ENCODE measurements at places on chromosomes 16 and 17. TPM values are rescaled to one million over a fixed set of nuclear protein-coding genes. Genes with fewer than 3 reads are reported as not detected.

DNA sequence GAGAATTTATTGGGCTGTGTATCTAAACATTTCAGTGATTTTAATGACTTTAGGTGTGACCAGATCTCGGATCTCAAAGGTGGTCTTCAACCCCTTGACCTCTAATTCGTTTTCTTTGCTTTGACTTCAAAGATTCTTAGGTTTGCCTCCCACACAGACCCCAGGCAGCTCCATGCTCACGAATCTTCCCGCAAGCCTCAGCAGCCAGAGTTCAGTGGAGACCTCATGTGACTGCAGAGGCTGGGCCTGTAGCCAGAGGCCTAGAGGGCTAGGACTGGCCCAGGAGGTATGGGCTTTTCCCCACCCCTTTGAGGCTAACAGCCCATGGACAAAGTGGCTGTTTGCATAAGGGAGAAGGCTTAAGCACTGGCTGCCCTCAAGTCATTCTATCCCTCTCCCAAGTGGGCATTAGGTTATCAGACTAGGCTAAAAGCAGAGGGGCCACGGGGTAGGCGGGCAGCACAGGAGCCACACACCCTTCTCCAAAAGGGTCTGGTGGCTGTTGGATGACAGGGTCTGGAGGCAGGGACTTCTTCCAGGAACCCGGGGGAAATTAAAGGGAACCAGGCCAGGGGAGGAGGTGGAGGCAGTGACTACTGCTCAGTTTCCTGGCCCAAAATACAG lies 3.0 kb downstream of the HIRIP3 start:
- DNase-seq, result no peak

DNA sequence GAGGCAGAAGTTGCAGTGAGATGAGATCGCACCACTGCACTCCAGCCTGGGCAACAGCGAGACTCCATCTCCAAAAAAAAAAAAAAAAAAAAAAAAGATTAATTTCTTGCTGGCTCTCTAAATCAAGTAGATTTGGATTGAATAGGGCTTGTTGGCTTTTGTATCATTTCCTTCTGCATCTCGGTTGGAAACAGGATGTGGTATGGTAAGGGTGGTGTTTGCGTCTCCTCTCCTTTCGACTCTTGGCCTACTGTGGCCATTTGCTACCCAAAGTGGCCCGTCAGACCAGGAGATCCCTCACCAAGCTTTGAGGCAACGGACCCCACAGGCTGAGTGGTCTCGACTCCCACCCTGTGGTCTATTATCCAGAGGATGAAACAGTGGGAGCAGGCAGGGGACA lies 168.0 kb upstream of the IRX3 start:
- no peak for DNase-seq

GRCh38 chr16:67393788-67394154 lies 473 bp upstream of the TPPP3 start:
- no peak for DNase-seq

The GRAPL gene
- not detected for total RNA-seq

The LGALS9B gene
- total RNA-seq, result not detected

DNA sequence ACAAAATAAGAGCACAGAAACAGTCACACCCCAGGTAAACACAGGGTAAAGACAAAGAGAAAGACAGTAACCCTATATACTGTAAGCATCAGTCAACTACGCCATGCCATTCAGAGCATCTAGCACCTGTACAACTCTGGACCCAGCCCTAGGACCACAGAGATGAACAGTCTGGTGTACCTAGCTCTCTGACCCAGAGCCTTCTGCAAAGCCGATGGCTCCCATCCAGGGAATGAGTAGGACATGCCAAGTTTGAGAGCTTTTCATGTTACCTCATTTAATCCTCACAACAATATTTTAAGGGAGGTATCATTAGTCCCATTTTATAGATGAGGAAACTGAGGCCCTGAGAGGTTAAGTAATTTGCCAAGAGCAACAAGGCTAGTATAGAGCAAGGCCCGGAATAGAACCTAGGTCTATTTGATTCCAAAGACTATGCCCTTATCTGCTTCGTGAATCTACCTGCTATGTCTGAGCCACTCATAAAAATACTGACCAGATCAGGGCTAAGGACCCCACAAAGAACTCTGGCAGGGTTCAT lies 3.4 kb downstream of the LYRM9 start:
- DNase-seq, result no peak

- DNase-seq, result no peak
These were observed 143.1 kb upstream of the GSE1 start for GRCh38 chr16:85469929-85470590.

The ZNF750 gene
- not detected for total RNA-seq

DNA sequence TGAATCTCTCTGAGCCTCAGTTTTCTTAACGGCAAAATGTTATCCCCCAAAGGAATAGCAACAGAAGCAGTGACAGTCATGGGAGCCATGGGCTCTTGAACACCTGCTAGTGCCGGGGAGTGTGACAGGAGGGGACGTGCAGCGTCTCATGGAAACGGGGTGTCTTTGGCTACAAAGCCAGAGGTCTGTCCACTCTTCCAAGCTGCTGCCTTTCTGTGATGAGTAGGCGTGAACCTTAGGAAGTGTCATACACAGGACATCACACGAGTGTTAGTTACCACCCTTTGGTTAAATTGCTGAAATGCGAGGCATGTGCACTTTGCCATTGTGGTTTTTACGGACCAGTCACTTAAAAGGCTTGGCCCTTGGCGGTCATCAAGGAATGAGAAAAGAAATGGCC lies 93.4 kb downstream of the IRF8 start:
- no peak for DNase-seq

- no peak for DNase-seq
These were observed 38.5 kb downstream of the TBC1D16 start for GRCh38 chr17:79997011-79997660.

The TNP2 gene
- not detected for total RNA-seq

The ANKS3 gene
- 17.9 TPM for total RNA-seq

The MT1A gene
- 2.4 TPM for total RNA-seq

GRCh38 chr16:57649443-57649751 lies 18.7 kb upstream of the ADGRG3 start:
- DNase-seq, result no peak

The CD7 gene
- 1.6 TPM for total RNA-seq

The ZPBP2 gene
- total RNA-seq, result not detected

DNA sequence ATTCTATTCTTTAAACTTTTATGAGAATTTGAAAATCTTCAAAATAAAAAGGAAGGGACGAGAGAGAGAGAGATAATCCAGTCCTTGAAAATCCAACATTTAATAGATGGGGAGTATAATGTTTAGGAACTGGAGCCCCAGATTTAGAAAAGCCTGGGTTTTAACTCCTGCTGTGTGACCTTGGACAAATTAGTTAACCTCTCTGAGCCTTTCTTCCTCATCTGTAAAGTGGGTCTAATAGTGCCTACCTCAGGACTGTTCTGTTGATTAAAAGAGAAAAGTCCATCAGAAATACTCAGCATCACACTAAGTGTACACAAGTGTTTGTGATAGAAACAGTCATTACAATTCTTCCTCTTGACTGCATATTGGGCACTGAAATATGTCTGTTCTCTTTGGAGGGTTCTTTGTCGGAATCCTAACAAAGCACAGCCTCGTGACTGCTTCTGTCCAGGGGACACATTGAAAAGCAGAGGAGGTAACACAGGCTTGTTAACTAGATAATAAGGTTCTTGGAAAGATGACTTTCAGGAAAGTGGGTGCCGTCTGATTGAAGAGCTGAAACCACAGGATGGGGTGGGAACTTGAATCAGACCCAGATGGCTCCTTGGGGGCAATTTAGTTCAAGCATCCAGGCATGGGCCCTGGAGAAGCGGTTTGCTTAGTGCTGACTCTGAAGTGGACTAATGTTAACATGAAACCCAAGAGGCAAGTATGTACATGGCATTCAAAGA lies 128.2 kb downstream of the CLEC16A start:
- no peak for DNase-seq

DNA sequence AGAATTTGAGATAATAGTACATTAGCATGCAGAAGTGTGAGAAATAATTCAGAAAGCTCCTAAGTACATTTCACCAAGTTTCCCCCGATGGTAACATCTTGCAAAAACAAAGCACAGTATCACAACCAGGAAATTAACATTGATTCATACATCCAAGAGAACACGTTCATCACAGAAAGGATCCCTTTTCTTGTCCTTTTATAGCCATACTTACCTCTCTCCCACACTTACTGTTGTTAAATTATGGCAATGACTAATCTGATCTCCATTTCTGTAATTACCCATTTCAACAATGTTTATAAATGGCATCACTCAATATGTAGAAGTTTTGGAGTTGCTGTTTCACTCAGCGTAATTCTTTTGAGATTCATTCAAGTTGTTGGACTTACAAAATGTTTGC lies 1260.0 kb downstream of the CDH8 start:
- DNase-seq, result no peak

The CSF3 gene
- 6.7 TPM for total RNA-seq

GRCh38 chr16:1131378-1131994 lies 21.4 kb upstream of the CACNA1H start:
- no peak for DNase-seq

The ACBD4 gene
- 4.4 TPM for total RNA-seq

DNA sequence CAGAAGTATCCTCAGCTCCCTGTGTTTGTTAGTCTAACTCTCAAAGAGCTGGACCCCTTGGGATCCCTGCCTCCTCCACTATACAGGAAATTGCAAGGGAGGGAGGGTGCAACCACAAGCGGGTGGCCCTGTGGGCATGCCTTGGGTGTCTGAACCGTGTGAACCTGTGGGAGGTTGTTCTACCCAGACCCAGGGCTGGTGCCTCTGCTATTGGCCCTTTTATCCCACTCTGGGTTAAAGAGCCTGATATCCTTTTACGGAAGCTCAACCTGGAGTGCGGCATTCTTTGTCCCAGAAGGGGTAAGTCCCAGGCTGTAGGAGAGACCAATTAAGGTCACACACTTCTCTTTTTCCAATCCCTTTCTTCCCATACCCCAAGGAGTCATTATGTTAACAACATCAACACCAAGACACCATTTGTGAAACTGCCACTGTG lies 53.4 kb downstream of the ARSG start:
- DNase-seq, result no peak

- DNase-seq, result no peak
These were observed 522 bp downstream of the NAGS start for GRCh38 chr17:44004761-44005526.

The MYO15A gene
- total RNA-seq, result not detected

The SLC13A2 gene
- not detected for total RNA-seq

GRCh38 chr16:64421515-64421914 lies 700.3 kb downstream of the CDH11 start:
- DNase-seq, result no peak

DNA sequence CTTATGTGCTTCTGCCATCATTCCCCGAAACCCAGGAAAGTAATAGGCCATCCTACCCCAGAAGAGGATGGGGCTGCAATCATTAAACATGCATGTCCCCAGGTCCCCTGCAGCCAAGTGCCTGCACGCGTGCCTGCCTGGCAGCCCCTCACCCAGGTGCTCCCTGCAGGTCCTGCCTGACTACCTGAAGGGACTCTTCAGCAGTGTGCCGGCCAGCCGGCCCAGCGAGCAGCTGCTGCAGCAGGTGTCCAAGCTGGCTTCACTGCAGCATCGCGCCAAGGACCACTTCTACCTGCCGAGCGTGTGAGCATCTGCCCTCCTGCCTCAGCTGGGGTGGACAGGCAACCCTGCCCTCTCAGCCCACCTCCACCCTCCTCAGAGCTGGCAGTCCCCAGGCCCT lies 16.2 kb upstream of the ALKBH5 start:
- DNase-seq, result no peak

DNA sequence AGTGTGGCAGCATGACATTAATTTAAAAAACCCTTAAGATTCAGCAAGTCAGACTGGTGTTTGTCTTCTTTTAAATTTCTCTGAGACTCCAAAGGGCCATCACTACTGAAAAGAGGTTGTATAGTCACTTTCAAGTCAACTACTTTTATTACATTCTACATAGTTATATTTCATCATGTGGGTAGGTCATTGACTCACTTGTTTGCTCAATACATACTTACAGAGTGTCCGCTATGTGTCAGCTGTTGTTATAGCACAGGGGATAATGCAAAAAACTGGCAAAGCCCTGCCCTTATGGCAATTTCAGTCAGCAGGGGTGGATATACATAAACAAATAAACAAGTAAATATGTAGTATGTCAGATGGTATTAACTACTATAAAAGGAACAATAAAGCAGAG lies 2.5 kb upstream of the MYH4 start:
- peak; percentile 76 for DNase-seq

The NOD2 gene
- 0.80 TPM for total RNA-seq

DNA sequence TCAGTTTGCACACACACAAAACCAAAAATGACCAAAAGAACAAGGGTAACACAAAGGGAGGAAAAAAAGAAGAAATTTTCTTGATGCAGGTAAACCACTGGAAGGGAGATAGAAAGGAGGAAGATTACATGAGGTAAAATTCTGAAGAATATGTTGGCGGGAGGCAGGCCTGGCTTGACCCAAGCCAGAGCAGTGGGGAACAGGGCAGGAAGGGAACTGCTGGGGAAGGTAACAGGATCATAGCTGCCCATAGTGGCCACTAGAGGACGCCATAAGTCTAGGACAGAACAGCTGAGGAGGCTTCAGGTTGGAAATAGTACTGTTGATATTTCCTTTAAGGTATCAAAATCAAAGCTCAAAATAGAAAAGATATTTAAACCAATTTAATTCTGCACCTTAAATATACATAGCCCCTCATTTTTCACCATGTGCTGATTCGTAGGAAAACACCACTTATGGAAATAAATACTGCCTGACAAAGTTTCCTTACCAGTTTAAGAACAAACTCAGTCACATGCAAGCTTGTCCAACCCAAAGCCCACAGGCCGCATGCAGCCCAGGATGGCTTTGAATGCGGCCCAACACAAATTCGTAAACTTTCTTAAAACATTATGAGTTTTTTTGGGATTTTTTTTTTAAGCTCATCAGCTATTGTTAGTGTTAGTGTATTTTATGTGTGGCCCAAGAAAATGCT lies 15.5 kb downstream of the VPS35 start:
- peak; percentile 54 for DNase-seq

DNA sequence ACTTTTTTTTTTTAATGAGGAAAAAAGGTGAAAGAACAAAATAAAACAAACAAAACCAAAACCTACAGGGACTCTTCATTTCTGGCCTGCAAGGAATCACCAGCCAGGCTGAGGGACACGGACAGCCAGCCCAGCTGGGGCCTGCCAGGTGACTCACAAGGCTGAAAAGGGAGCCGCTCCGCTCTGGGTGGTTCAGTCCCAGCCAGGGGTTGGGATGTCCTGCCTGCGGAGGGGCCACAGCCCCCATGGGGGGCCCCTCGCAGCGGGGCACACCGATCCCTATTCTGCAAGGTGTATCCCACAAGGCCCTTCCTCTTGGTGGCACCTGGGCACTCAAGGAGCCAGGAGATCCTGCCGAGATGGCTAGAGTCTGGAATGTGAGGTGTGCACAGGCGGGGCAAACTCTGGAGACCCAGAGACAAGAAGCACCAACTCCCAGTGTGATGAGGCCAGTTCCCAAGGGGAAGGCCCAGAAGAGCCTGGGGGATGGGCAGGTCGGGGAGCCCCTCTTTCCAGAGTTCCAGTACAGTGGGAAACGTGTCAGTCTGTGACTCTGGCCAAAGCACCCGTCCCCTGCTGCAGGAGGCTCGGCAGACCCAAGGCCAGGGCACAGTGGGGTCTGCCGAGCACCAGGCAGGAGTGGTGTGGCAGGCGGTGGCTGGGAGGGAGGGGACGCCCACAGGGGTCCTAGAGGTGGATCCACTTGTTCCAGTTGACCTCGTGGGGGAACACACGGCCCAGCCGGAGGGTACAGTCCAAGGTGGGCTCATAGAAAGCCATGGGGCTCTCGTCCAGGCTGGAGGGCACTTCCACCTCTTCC lies 58.9 kb downstream of the IL21R start:
- DNase-seq, result no peak

GRCh38 chr16:26111900-26112299 lies 420.1 kb downstream of the HS3ST4 start:
- no peak for DNase-seq

GRCh38 chr16:49700251-49701064 lies 155.5 kb downstream of the ZNF423 start:
- DNase-seq, result no peak

The CCR7 gene
- total RNA-seq, result not detected

All from LHCN-M2 (cell line).